ENCODE measurements at places on chromosomes 5 and 9.

DNA sequence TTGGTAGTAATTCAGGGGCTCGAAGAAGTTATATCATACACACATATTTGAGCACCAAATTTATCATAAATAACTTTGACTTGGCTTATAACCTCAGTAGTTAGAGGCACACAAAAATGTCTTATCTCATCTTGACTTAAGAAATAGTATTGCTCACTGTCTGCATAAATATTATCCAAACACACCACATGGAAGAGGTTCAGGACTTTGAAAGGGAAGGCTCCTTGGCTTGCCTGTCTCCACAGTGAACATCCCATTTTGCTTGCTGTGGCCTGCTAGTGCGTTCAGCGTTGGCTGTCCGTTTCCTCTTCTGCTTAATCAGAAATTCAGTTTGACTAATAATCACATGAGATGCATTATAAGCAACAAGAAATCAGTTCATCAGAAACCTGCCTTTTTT, 13.9 kb downstream of the GRXCR2 start:
- H3K27me3 ChIP-seq: no peaks in the 10 kb centered on the region
- H3K4me3 ChIP-seq: no peak overlapping the region
- H3K4me1 ChIP-seq: peaks cover 11% of the 10 kb centered on the region
- no peak for DNase-seq

DNA sequence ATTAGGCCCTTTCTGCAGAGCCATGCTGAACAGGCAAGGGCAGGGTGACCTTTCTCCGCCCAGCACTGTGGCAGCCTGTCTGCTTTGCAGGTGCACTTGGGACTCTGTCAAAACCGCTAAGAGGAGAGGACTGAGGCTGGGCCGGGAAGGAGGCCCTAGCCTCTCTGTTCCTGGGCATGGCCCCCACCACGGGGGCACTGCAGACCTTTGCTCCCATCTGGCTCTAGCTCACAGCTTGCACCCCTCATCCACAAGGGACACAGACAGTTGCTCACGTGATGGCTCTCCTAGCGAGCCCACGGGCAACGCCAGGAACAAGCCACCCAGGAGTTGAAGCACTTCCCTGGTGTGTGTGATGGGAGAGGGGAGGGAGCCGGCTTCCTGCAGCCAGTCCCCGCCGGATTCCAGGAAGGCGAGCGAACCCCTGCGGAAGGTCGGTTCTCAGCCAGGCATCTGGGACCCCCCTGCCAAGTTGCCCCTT, 43.0 kb upstream of the FCN1 start:
- no peaks in the 10 kb centered on the region for H3K4me1 ChIP-seq
- no peak for DNase-seq
- no peak overlapping the region for H3K27ac ChIP-seq
- no peaks in the 10 kb centered on the region for H3K36me3 ChIP-seq

DNA sequence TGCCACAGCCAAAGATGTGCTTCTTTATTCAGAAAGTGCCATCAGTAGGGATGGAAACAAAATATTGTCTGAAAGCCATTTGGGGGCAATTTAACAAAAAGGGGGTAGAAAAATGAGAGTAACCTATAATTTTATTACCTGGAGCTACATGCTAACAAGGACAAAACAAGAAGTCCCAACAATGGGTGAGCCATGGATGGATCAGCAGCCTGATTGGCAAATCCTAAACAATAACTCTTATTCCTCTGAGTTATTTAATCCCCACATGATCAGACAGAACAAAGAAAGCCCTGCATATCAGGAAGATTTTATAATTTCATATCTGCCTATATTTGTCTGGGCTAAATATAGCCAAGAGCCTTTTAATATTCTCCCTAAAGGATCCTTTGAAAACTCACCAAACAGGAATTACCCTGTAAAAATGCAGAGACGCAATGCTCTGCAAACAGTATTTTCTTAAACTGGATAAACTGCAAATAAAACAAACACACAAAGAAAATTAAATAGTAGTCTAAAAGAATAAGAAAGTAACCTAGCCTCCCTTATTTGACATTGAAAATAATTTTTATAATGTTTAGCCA, 483.4 kb downstream of the ZNF608 start:
- H3K27me3 ChIP-seq: no peaks in the 10 kb centered on the region
- DNase-seq: no peak
- no peak overlapping the region for H3K27ac ChIP-seq
- H3K36me3 ChIP-seq: no peaks in the 10 kb centered on the region

- no peak overlapping the region for H3K4me3 ChIP-seq
- no peaks in the 10 kb centered on the region for H3K4me1 ChIP-seq
- H3K27ac ChIP-seq: no peak overlapping the region
- no peak for DNase-seq
- no peaks in the 10 kb centered on the region for H3K27me3 ChIP-seq
Measured at GRCh38 chr9:25700430-25700829, 22.2 kb upstream of the TUSC1 start.

DNA sequence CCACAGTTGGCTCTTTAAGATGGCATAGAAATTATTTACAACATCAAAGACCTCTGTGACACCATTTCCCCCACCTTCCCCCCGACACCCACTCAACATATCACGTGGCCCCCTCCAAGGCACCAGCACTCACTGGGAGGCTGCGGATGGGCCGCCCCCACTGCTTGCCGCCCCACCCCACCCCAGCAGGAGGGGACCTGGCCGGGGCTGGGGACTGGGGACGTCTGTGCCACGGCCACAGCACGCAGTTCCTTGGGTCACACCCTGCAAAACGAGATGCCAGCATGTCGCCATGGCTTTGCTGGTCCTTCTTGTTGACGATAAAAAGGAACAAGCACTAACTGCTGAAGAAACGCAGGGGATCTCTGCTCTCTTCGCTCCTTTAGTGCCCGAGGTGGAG, 257.4 kb upstream of the NFIL3 start:
- no peak overlapping the region for H3K27ac ChIP-seq
- no peak overlapping the region for H3K4me3 ChIP-seq
- H3K27me3 ChIP-seq: no peaks in the 10 kb centered on the region

- no peaks in the 10 kb centered on the region for H3K27me3 ChIP-seq
- H3K36me3 ChIP-seq: no peaks in the 10 kb centered on the region
- no peak for DNase-seq
- no peak overlapping the region for H3K27ac ChIP-seq
- H3K4me3 ChIP-seq: no peak overlapping the region
Measured at GRCh38 chr5:71788794-71789193, 69.7 kb downstream of the CARTPT start.

DNA sequence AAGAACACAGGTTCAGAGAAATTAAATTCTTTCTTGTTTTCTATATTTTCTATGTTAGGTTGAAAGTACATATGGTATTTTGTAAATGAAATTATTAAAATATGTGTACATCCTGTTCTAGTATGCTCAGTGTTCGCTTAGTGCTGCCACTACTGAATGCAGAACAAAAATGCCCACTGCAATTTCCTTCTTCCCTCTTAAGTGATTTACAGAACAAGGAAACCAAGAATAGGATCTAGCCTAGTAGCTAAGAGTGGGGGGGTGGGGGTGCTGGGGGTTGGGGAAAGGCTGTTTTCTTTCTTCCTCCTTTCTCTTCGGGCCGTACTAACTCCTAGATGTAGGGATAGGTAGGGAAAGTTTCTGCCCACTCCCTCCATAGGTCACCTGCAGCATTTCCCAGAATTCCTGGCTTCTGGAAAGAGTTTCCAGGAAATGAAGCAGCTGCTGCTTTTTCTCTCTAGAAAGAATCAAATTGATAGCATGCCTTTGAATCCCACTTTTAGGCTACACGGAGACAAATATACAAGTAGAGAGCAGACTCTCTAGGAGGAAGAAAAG, 15.7 kb downstream of the SPATA9 start:
- no peaks in the 10 kb centered on the region for H3K27me3 ChIP-seq
- H3K36me3 ChIP-seq: no peaks in the 10 kb centered on the region
- no peak for DNase-seq
- no peak overlapping the region for H3K4me3 ChIP-seq

DNA sequence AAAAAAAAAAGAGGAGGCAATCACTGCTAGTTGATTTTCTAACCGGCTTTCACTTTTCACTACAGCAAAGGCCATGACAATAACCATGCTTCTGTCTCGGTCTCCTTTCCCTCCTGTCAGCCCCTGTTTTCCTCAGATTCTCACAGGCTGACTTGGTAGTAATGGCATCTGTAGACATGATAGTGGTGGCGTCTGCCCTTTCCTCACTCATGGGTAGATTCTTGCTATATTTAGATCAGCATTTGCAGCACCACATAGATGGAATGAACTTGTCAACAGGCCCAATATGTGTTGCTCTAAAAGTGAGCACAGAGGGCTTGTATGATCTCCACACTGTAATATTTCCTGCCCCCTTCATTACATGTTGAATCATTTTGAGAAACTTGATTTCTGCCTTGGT, 120.3 kb upstream of the FTMT start:
- no peaks in the 10 kb centered on the region for H3K4me1 ChIP-seq
- H3K36me3 ChIP-seq: no peaks in the 10 kb centered on the region
- DNase-seq: no peak
- no peak overlapping the region for H3K27ac ChIP-seq

DNA sequence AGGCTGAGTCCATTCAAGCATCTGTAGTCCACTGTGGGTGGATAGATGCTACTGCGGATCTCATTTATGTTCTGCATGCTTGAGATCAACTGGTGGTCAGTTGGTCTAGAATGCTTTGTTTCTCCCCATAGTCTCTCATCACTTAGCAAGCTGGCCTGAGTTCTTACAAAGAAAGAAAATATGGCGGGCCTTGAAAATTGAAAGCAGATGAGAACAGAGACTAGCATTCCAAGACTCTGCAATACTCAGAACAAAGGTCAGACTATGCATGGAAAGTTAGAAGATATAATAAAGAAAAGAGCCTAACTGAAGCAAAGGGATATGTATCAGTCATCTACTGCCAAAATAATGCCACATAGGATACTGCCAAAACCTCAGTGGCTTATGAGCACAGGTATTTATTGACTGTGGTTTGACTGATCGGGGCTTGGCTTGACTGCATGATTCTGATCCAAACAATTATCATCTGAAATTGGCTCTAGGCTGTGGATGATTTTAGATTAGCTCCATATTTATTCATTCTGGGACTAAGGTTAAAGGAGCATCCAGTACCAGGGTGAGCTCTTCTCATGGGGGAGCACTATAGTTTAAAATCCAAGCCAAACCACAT, 258.9 kb downstream of the TAF11L14 start:
- H3K4me1 ChIP-seq: no peaks in the 10 kb centered on the region
- no peaks in the 10 kb centered on the region for H3K36me3 ChIP-seq
- H3K4me3 ChIP-seq: no peak overlapping the region
- DNase-seq: no peak

GRCh38 chr5:78830528-78831046, 154.5 kb downstream of the ARSB start:
- no peak overlapping the region for H3K4me3 ChIP-seq
- H3K27ac ChIP-seq: no peak overlapping the region
- no peak for DNase-seq
- H3K4me1 ChIP-seq: no peaks in the 10 kb centered on the region
- H3K36me3 ChIP-seq: no peaks in the 10 kb centered on the region

GRCh38 chr5:78221964-78222451, 72.5 kb downstream of the AP3B1 start:
- no peaks in the 10 kb centered on the region for H3K27me3 ChIP-seq
- no peaks in the 10 kb centered on the region for H3K36me3 ChIP-seq
- H3K4me1 ChIP-seq: no peaks in the 10 kb centered on the region
- no peak overlapping the region for H3K27ac ChIP-seq

GRCh38 chr5:136162008-136162407, 29.4 kb downstream of the SMAD5 start:
- no peaks in the 10 kb centered on the region for H3K27me3 ChIP-seq
- no peaks in the 10 kb centered on the region for H3K36me3 ChIP-seq
- no peak for DNase-seq
- H3K4me3 ChIP-seq: no peak overlapping the region

DNA sequence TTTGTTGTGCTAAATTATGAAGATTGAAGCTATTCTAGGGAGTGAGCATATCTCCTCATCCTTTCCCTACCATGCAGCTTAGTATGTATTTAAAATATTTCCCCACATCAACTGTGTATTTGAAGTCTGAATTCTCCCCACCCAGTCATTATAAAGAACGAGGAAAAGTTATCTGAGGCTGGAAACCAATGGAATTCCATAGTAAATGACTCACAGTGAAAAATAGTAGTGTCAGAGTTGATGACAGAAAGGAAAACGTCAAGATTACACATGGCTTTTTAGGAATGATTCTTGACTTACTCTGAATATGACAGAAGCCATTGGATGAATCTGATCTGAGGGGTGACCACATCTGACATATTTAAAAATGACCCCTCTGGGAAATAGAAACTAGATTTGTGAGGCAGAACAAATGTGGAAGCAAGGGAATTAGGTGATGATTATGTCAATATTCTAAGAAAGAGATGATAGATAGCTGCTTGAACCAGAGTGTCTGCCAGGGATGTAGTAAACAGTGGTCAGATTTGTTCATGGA, 1768.9 kb upstream of the CDH9 start:
- H3K27ac ChIP-seq: no peak overlapping the region
- no peaks in the 10 kb centered on the region for H3K4me1 ChIP-seq
- no peaks in the 10 kb centered on the region for H3K36me3 ChIP-seq
- no peak overlapping the region for H3K4me3 ChIP-seq

All from colonic mucosa (tissue), 4 donors.